Thymus (tissue), 14 donors: ENCODE measurements at places on chromosomes 1 and 21. TPM values are rescaled to one million over a fixed set of nuclear protein-coding genes. Genes with fewer than 3 reads are reported as not detected.

DNA sequence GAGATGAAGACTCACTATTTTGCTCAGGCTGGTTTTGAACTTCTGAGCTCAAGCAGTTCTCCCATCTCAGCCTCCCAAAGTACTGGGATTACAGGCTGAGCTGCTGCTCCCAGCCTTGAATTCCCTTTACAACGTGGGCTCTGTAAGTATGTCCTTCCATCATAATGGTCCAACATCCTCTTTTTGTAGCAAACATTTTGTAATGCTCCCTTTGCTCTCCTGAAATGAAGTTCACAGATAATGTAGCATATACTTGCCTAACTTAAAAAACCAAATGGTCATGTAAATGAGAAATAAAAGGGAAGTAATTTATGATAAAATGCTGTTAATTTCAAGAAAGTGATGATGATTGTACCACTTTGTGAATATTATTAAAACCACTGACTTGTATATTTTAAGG, 30.5 kb upstream of the THEM4 start:
- DNase-seq, result no peak

DNA sequence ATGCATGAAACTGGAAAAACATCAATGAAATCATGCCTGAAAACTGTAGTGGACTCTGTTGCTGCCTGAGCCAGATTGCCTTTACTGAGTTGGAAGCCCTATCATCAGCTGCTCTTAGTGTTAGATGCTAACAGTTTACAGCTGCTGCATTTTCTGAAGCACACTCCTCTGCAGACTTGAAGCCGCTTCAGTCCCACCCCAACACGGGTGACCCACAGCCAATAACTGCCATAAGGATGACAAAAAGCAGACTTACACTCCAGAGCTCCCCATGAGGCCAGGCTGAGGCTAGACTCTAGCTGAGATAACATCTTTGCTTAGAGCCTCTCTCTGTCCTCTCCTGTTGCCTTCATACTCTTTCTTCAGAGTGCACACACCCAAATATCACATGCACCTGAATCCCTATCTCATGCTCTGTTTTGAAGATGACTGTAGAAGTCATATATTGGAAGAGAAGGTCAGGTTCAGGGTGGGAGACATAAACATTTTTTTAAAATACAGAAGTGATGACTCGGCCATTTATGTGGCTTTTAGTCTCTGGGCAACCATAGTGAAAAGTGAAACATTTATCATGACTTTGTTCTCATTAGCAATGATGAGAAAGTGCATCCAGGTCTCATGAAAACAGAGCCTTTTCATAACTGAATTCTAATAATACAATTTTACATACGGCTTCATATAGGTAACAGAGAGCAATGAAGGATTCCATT, 161.0 kb downstream of the KCNK2 start:
- no peak for DNase-seq

The GRHL3 gene
- total RNA-seq, result 0.90 TPM

The ZNF436 gene
- 11.4 TPM for total RNA-seq

The SPAG17 gene
- 0.33 TPM for total RNA-seq

The OR10J1 gene
- total RNA-seq, result not detected
